ENCODE measurements at places on chromosomes 11 and 22.

DNA sequence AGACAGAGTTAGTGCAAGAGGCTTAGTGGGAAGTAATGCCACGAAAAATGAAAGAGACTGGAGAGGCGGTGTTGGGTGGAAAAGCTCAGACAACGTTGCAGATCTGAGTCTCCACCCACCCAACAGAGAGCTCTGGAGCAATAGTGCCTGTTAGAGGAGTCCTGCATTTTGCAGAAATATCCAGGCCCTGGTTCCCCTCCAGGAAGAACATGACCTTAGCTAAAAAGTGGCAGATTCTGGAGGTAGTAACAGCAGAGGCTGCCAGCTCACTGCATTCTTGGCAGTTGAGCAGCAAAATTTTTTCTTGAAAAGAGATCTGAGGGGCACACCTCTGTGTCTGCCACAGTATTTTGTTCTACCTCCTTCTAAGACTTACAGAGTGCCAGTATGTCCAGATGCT, 27.7 kb upstream of the BIRC3 start:
- no peak for DNase-seq

- DNase-seq: no peak
Measured at GRCh38 chr11:19970944-19971343, 189.3 kb downstream of the DBX1 start.

DNA sequence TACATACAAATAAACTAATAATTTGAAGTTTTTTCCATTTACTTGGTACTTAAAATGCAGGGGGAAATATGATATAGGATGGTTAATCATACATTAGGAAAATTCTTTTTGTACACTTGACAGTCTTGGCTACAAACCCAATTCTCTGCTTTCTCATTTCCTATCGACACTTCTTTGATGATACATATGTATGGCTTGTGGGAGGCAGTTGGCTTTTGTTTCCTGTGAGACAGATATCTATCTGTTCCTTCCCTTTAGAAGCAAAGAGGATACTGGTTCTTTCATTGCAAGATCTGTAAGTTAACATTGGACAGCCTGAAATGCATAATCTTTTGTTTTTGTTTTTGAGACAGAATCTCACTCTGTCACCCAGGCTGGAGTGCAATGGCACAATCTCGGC, 47.9 kb upstream of the ADORA2A start:
- no peak for DNase-seq

GRCh38 chr22:39773503-39773902, 120.1 kb downstream of the ENTHD1 start:
- DNase-seq: no peak

GRCh38 chr11:70548976-70549375, 150.6 kb downstream of the CTTN start:
- no peak for DNase-seq

GRCh38 chr11:134745456-134745855, 333.4 kb upstream of the B3GAT1 start:
- no peak for DNase-seq

GRCh38 chr11:100188137-100188783, 498.8 kb upstream of the ARHGAP42 start:
- no peak for DNase-seq

DNA sequence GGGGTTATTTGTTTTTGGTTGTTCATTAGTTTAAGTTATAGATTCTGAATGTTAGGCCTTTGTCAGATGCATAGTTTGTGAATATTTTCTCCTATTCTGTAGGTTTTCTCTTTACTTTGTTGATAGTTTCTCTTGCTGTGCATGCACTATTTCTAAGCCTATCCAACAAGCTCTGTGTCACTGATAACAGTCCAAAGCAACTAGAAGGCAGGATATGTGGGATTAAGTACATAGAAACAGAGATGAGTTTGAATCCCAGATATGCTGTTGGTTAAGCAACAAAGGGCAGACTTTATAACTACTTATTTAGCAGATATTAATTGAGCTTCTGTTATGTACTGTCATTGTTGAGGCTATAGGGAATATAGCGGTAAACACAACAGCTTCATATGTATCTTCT, 390.4 kb downstream of the INSC start:
- no peak for DNase-seq

DNA sequence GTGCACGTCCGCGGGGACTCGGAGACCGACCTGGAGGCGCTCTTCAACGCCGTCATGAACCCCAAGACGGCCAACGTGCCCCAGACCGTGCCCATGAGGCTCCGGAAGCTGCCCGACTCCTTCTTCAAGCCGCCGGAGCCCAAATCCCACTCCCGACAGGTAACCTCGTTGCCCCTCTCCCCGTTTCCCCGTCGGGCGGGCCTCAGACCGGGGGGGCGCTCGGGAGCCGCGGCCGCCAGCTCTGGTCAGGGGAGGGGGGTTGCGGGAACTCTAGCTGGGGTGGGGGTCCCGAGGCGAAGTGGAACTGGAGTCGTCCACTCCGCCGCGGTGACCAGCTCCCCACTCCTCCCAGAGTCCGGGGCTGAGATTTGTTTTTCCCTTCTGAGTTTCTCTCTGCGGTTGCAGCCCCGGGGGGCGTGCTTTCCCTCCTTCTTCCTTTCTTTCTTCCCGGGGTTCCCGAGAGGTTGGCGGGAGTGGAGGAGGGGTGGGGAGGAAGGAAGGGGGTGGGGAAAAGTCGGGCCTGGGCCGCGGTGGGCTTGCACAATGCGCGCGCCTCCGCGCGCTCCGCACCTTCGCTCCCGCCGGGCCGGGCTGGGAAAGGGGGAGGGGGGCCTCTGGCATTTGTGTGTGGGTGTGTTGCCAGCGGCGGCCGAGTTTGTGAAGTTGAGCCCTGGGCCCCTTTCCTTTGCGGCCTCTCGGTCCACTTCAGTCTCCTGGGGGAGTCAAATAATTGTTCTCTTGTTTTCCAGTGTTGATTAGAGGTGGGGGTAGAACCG, 952 bp downstream of the YAP1 start:
- DNase-seq: no peak

DNA sequence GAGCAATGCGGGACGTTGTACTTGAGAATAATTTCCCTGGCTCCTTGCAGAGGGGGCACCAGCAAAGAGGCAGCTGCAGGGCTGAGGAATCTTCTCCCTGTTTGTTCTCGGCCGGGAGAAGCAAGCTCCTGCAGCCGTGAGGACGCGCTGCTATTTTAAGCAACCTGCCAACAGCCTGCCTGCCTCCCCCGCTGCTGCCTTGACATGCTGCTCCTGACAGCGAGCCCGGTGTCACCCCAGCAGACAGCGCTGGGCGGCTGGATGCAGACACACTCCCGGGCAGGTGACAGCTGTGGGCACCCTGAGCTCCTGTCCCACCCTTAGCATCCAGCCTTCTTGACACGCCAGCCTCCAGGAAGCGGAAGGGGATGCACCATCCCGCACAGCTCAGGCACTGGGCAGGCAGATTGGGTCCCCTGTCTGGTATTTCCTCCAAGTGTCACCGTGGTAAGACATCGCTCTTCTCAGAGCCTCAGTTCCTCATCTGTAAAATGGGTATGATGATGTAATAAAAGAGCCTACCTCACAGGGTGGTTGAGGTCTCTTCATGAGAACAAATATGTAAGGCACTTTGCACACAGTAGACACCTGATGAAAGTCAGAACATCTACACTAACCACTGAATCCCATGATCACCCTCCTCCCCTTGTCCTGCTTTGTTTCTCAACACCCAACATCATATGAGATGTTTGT, 530.6 kb downstream of the MN1 start:
- DNase-seq: no peak

GRCh38 chr22:18987765-18988164, 51.7 kb upstream of the PRODH start:
- no peak for DNase-seq

- DNase-seq: no peak
Measured at GRCh38 chr11:9529334-9529650, 44.2 kb upstream of the WEE1 start.

- DNase-seq: no peak
Measured at GRCh38 chr22:20092477-20092854, 12.4 kb downstream of the DGCR8 start.

DNA sequence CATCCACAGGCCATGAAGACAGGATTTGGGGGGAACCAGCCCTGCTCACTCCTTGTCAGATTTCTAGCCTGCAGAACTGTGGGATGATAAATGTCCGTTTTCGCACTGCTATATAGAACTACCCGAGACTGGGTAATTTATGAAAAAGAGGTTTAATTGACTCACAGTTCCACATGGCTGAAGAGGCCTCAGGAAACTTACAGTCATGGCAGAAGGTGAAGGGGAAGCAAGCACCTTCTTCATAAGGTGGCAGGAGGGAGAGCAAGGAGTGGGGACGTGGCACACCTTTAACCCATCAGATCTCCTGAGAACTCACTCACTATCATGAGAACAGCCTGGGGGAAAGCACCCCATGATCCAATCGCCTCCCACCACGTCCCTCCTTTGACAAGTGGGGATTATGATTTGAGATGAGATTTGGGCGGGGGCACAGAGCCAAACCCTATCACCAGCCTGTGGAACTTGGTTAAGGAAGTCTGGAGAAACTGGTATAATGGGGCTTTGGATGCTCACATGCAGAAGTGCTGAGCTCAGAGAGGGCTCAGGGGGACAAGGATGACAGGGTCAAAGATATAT, 50.7 kb downstream of the MYEOV start:
- DNase-seq: no peak

DNA sequence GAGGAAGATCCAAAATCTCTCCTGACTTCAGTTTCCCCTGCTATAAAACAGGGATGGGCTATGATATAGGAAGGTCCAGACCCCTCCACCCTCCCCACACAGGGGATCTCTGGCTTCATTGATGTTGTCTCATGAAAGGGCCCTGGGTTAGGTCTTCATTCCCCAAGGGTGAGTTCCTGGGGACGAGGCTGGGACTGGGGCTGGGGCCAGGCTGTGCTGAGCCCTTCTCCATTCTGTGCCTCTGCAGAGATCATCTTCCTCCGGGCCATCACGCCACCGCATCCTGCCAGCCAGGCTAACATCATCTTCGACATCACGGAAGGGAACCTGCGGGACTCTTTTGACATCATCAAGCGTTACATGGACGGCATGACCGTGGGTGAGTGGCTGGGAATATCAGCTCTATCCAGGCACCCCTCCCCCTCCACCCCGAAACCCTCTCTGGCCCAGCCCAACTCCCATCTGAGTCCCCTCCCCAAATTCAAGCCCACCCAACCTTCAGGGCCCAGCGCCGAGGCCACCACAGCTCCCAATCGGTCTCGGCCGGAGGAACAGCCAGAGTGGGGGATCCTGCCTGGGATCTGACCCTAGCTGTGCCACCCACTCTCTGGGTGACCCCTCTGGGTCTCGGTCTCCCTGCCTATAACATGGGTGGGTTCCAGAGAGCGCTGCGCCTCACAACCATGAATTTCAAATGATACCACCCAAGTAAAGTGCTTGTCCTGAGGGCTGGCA, 74.2 kb downstream of the FBLN1 start:
- DNase-seq: no peak

DNA sequence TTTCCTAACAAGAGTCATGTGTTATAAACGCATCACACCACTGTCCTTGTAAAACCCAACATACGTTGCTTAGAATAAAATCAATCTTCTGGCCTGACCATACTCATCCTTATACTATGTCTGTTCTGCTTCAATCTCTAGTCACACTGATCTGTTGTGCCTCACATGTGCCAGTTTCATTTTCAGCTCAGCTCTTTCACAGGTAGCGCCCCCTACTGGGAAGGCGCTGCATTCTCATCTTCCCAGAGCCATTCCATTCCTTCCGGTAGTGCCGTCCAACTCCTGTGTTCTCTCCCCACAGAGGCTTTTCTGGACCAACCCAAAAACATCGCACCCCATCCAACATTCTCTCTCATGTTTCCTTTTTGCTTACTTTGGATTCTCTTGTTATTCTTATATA, 22.2 kb downstream of the CASP5 start:
- no peak for DNase-seq

- no peak for DNase-seq
Measured at GRCh38 chr11:35260342-35260985, 121.5 kb downstream of the CD44 start.

- no peak for DNase-seq
Measured at GRCh38 chr11:86205421-86206336, 38.9 kb upstream of the EED start.

DNA sequence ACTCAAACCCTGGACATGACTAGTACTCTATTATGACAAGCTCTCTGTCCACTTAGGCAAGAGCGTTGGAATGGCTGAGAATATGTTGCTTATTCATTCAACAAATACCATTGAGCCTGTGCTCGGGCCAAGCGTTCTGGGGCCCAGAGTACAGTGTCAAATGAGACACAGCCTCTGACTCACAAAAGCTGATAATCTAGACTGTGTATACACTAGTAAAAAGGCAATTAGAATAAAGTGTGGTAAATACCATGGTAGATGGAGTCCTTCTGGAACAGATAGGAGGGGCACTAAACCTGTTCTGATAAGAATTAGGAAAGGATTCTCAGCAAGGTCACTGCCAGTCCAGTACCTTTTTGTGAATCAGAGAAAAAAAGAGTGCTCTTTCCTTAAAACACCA, 24.7 kb downstream of the KCNE3 start:
- no peak for DNase-seq

DNA sequence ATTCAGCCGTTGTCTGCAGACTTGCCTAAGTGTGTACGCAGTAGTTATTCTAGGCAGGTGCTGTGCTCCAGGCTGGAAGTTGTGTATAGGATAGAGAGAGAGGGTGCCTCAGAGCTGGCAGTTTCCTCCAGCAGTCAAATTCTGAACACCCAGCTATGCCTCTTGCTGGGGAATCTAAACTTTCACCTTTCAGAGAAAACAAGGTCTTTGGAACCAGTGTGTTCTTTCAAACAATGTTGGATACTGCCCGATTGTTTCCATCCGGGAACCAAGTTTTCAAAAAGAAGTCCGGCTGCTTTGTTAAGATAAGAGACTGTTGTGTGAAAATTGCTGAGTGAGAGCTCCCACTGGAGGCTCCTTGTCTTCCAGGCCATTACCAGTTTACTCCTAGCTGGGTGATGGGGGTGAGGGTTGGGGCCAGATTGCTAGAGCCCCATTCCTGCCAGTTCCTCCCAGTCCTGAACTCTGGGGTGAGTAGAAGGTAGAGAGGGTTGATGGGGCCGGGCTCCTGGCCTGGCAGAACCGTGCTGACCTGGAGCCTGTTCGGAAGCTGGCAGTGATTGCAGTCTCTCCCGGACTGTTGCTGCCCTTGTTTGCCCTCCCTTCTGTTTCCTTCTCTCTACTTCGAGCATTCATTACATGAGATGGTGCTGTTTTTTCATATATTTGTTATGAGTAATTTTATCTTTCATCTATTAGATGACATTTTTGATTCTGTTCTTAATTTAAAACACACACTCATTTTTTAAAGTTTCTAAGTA, 150.2 kb downstream of the TEAD1 start:
- DNase-seq: no peak

- no peak for DNase-seq
Measured at GRCh38 chr11:127670374-127671119, 670.0 kb upstream of the KIRREL3 start.

GRCh38 chr22:26949193-26949592, 291.8 kb downstream of the MIAT start:
- DNase-seq: no peak

DNA sequence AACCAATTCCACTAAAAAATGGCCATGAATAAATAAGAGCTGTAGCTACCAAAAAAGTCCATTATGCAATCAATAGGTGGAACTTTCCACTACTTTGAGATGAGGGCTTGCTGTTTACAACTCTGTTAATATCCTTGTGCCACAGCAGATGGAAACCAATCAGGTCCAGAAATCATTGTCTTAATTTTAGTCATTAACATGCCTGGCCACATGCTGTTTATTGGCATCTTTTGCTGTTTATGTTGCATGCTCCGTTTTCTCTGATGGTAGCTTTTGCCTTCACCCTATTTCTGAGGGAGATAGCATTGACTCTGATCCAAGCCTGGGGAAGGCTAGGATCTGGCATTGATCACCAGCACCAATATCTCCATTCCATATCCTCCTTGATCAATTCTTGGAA, 192.9 kb upstream of the SEZ6L start:
- DNase-seq: no peak

Data from NCI-H187 treated with DMSO at 0.1 percent for 48 hours (cell line).